ENCODE measurements at places on chromosomes 6 and 20.

DNA sequence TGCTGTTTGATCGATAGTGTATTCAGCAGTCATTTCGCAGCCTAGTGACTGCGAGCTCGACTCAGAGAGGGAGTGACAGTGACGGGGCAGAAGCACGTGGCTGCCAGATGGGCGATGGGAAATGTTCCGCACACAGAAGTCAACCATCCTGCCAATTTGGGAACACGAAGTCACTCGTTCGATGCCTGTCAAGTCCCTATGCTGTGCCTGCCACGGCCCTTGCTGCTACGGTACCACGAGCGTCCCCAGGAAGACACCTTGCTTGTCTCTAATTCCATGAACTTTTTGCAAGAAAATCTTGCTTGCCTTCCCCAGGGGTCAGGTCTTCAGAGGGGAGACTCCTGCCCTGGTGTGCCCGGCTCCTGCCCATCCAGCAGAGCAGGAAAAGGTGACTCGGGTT lies 17.0 kb upstream of the STX16 start:
- DNase-seq, result no peak

DNA sequence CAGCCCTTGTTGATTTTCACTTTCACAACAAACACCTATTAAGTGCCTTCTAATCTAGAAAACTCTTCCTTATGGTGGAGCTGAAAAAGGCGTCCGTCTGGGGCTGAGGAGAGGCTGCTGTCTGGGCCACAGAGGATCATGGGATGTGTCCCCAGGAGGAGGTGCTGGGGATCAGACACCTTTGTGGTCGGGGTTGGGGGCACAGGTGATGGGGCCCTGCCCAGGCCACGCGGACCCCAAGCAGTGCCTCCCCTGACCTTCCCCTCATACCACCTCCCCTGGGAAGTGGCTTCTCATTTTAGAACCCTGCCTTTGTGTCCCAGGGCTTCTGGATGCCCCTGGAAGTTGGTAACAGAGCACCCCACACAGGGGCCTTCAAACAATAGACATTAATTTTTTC lies 41.1 kb downstream of the SUN5 start:
- DNase-seq, result no peak

- DNase-seq, result no peak
Observed at GRCh38 chr20:47645632-47646031, 139.6 kb downstream of the SULF2 start.

GRCh38 chr6:111653434-111653833 lies 47.8 kb upstream of the TRAF3IP2 start:
- DNase-seq, result no peak
